Kasumi-1 (cell line): ENCODE measurements at places on chromosomes 7 and 10.
A peak's percentile ranks its signal among the peaks of the same experiment; 100 is the strongest.

GRCh38 chr7:128954150-128954549 lies 16.4 kb downstream of the IRF5 start:
- DNase-seq = no peak

DNA sequence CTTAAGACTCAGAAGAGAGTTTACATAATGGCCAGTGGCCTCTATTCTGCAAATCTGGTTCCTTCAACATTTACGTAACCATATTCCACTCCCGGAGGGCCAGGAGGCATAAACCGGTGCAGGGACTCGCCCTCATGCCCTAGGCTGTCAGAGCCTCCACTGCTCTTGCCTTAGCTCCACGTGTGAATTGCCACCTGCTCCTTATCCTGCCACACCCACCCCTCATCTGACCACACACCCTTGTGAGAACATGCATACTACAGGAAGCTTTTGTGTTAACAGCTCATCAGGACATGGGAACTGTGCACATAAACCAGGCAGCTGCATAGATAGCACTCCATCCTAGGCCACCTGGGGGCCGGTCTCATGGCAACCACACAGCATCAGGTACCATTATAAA lies 146.7 kb upstream of the PFKP start:
- no peak for DNase-seq

GRCh38 chr10:50440489-50440888 lies 183.3 kb downstream of the SGMS1 start:
- peak; percentile 22 for DNase-seq

DNA sequence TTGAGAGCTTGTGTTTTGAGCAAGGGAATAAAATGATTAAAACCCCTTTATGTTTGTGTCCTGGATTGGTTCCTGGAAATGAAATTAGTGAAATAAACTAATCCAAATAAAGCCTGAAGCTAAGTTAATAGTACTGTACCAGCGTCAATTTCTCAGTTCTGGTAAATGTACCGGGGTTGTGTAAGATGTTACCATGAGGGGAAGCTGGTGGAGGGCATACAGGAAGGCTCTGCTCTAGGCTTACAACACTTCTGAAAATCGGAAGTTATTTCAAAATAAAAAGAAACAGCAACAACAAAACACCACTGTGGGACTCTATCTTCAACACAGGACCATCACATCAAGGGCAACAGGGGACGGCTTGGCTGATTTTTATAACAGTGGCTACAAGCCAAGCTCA lies 257.0 kb downstream of the CREB5 start:
- no peak for DNase-seq
